A549 treated with GW870086 at 1 μM for 4 hours (cell line): ENCODE measurements at places on chromosomes 11 and 22. TPM values are rescaled to one million over a fixed set of nuclear protein-coding genes. Genes with fewer than 3 reads are reported as not detected.

Gene LRRC74B
- not detected in 5 replicates for total RNA-seq

Gene RTN4R
- total RNA-seq = 8.0 to 12.4 TPM (median 11.6 TPM) in 5 replicates

Gene GANAB
- 237 to 277 TPM (median 252 TPM) in 5 replicates for total RNA-seq

Gene PPM1F
- 16.0 to 20.3 TPM (median 18.1 TPM) in 5 replicates for total RNA-seq

Gene MMP8
- not detected in 5 replicates for total RNA-seq

Gene EHF
- total RNA-seq = 0.39 to 0.94 TPM (median 0.74 TPM) in 5 replicates

Gene PTH
- not detected in 5 replicates for total RNA-seq

Gene GDPD4
- not detected in 5 replicates for total RNA-seq

Gene ANGPTL5
- total RNA-seq = 0.09 to 0.16 TPM in 2 of 5 replicates, not detected in the others

Gene SCGB1C1
- total RNA-seq = not detected in 5 replicates

Gene TSPAN32
- not detected in 5 replicates for total RNA-seq

Gene PATE2
- total RNA-seq = not detected in 5 replicates

Gene C11orf52
- total RNA-seq = not detected in 5 replicates

Gene UPK3A
- not detected in 5 replicates for total RNA-seq

Gene UCP3
- 0.97 to 3.0 TPM (median 1.4 TPM) in 5 replicates for total RNA-seq
